Endothelial cell of coronary artery (primary cell): ENCODE measurements at places on chromosomes 1 and 21. TPM values are rescaled to one million over a fixed set of nuclear protein-coding genes. Genes with fewer than 3 reads are reported as not detected.

PKP1 gene
- 0.19 TPM in 1 of 2 replicates, not detected in the other for total RNA-seq

ANKRD35 gene
- 0.28 and 0.81 TPM in 2 replicates for total RNA-seq

MAP3K21 gene
- 0.27 and 0.38 TPM in 2 replicates for total RNA-seq

KCNK1 gene
- total RNA-seq = 0.19 and 0.45 TPM in 2 replicates

LCK gene
- total RNA-seq = 0.09 TPM in 1 of 2 replicates, not detected in the other

UBL4B gene
- total RNA-seq = not detected in 2 replicates

FMN2 gene
- total RNA-seq = 0.28 TPM in 1 of 2 replicates, not detected in the other

PDE9A gene
- 0.18 and 0.38 TPM in 2 replicates for total RNA-seq

OR10J1 gene
- total RNA-seq = not detected in 2 replicates

KRTAP13-3 gene
- total RNA-seq = not detected in 2 replicates

RBM11 gene
- total RNA-seq = not detected in 2 replicates

CLCA1 gene
- not detected in 2 replicates for total RNA-seq

CACNA1E gene
- total RNA-seq = not detected in 2 replicates

FBLIM1 gene
- 230 and 319 TPM in 2 replicates for total RNA-seq
